ENCODE measurements at places on chromosomes 3 and 15.

- no peak for DNase-seq
Observed at GRCh38 chr15:33124811-33125210, 69.7 kb downstream of the FMN1 start.

DNA sequence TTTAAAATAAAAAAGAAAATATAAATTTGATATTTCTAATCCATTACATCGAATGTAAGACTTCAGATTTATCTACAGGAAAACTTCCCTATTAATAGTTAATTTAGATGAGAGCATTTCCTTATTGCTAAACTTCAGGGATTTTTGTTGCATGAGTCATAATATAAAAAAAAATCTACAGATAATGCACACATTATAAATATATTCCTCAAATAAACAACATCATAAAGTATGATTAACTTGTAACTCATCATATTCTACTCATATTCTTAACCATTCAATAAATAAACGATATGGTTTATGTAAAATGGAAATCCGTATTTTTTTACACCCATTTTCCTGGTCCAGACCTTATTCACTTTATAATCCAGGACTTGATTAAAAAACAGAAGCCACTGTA, 477.0 kb downstream of the EPHA3 start:
- DNase-seq, result no peak

DNA sequence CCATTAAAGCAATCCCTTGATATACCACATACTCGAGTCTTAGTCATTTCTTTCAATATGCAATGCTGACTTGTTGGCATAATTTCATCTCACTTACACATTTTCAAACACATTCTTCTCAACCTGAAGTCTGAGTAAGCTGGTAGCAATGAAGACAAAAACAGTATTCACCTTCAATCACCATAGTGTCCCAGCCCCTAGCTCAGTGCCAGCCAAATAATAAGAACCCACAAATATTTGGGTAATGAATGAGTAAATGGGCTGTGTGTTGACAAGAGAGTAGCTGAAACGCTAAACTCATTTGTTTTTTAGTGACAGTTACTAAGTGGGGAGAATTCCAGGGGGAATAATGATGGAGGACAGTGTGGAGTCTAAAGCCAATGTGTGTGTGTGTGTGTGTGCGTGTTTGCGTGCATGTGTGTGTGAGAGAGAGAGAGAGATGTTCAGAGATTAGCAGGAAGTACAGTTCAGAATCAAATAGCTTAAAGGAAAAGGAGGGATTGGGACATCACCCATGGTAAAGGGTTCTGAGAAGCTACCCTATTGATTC, 165.7 kb downstream of the GAP43 start:
- no peak for DNase-seq

DNA sequence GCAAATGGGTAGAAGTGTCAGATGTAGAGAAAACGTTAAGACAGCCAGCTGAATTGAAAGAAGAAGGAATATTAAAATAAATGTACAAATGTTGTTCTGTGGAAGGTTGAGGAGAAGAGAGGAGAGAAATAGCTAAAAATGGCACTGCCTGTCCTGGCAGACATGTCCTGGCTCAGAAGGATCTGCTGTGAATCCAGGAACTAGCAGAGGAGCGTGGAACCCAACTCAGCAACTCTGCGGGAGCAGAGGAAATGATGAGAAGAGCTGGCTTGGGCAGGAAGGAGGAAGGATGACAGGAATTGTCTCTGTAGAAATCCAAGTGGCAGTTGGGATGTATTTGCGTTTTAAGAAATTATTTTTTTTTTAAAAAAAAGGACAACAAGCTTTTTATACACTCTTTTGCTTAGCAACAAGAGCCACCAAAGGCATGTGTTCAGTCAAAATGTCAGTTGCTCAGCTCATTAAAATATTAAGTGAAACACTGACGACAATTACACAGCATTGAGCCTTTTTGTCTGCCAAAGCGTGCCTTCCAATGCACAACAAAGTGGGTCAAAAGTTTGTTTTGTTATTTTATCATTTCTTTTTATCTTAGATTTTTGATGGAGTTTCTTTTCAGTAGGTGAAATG, 16.1 kb downstream of the NANOGP8 start:
- DNase-seq, result no peak
